Omental fat pad (tissue), 4 donors: ENCODE measurements at places on chromosomes 2 and 18. TPM values are rescaled to one million over a fixed set of nuclear protein-coding genes. Genes with fewer than 3 reads are reported as not detected.

GRCh38 chr2:223865124-223865523, 27.7 kb upstream of the AP1S3 start:
- DNase-seq: no peak

- DNase-seq: no peak
Observed at GRCh38 chr2:96265349-96265839, 403 bp downstream of the TMEM127 start.

DNA sequence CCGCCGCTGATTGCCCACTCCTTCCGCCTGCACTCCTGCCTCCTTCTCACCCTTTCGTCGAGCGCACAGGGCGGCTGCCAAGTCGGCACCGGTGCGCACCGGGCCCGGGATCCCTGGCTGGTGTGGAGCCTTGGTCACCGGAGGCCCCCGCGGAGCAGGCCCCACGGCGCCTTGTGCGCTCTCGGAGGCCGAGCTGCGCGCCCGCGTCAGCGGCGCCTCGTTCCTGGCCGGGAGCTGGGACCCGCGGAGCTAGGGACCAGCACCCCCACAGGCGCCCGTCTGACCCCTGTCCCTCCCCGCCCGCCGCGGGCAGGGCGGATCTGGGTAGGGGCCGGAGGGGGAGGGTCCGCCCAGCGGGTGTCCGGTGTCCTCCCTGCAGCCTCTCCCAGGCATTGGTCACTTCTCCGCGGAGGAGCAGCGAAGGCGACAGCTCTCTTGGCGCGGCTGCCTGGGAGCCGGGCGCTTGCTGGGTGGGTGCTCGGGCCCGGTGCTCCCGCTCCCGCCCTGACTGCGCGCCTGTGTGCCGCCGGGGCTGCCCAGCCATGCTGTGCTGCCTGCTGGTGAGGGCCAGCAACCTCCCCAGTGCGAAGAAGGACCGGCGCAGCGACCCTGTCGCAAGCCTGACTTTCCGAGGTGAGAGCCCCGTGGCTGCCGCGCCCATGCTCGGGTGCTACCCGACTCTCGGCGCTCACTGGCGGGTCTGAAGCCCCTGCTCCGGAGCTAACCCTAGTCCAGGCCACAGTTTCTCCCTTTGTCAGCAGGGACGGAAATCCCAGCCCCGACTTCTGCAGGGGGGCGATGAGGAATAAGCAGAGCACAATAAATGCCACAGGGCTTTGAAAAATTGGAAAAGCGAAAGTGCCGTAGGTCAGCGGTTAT, 13.2 kb downstream of the DYSF start:
- DNase-seq: no peak

- no peak for DNase-seq
Observed at GRCh38 chr18:74368901-74369705, 53.5 kb downstream of the C18orf63 start.

GRCh38 chr2:124755386-124755785, 730.3 kb downstream of the CNTNAP5 start:
- DNase-seq: no peak

GRCh38 chr2:3612639-3613523, 18.0 kb downstream of the COLEC11 start:
- no peak for DNase-seq

- DNase-seq: no peak
Observed at GRCh38 chr2:54638103-54638502, 85.4 kb upstream of the EML6 start.

DNA sequence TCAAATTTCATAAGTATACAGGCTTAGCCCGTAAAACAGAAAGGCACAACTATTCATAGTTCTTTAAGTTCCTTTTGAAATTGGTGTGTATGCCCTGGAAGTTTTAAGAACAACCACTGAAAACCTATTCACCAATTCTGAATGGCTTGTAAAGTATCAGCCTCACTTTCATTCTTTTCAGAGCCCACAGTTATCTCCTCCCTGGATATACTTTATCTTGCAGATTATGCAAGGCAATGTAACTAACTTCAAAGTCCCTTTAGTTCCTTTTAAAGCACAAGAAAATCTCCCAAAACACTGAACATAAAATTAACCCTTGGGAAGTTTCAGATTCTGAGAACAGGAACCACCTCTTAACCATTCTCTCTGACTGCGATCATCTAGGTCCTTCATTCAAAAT, 1.1 kb downstream of the STRN start:
- DNase-seq: no peak

DNA sequence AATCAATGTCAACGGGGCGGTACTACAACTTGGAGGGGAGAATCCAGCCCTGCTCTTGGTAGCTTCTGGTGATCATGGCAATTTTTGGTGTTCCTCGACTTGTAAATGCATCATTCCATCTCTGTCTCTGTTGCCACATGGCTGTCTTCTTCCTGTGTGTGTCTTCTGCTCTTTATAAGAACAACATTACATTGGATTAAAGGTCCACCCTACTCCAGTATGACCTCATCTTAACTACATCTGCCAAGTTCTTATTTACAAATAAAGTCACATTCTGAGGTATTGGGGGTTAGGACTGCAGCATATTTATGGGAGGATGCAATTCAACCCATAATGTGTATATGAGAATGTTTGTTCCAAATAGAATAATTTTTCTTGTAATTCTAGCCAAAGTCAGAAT, 28.8 kb upstream of the FIGN start:
- DNase-seq: no peak

DNA sequence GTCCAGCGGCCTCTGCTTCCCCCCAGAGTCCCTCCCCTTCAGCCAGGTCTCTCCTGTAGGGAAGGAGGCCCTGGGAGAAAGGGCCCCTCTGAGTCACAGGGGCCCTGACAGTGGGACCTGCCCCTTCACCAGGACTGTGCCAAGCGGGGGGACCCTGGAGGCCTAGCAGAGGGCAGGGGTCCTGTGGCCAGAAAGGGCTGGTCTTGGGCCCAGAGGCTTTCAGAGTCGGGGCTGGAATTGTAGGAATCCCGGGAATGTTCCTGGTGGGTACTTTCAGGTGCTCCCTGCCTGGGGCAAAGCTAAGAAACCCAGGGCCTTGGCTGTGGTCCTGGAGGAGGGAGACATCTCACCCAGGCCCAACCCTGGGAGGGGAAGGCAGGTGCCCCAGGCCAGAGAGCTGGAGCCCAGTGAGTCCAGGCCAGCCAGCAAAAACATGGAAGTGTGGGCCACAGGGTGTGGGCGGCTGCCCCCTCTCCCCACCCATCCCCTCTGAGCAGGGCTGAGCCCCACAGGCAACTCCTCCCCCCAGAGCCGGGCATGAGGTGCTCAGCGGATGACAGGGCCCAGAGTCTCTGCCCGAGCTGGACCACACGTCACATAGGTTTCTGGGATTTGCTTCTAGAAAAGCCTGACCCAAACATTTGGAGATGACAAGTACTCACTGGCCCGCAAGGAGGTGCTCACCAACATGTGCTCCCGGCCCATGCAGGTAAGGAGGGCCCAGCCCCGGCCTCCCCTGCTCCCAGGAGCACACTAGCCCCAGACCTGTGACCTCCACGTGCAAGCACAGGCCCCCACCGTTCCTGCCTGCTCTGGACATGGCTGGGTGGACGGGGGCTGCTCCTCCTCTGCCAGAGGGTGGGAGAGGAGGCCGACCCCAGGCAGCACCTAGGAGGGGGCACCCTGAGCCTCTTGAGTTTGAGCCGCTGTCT, 48.2 kb upstream of the ALPP start:
- DNase-seq: no peak

DNA sequence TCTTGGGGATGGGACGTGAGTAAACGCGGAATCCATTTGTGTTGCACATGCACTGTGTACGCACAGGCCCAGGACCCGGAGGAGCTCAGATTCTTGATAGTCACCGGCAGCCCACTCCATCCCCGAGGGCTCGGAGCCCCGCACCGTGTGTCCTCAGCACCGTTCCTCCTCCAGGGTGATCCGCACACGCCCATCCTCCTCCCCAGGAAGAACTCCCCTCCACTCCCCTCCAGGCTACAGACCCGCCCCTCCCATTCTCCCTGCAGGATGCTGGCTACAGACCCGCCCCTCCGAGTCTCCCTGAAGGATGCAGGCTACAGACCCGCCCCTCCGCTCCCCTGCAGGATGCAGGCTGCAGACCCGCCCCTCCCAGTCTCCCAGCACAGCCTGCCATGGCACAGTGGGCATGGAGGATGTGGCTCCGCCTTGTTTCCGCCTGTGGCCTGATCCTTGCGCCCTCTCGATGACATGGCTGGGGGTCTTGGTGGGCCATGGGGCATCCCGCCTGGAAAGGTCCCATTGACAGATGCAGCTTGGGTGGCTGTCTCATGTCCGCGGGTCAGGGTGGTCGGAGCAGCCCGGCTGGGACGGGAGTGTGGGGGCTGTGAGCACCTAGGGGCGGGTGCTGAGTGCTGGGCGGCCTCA, 14.1 kb downstream of the CTDP1 start:
- DNase-seq: no peak

GRCh38 chr2:134693359-134694330, 25.2 kb downstream of the TMEM163 start:
- DNase-seq: no peak

GRCh38 chr2:13698847-13699246, 933.7 kb upstream of the LRATD1 start:
- DNase-seq: no peak

DNA sequence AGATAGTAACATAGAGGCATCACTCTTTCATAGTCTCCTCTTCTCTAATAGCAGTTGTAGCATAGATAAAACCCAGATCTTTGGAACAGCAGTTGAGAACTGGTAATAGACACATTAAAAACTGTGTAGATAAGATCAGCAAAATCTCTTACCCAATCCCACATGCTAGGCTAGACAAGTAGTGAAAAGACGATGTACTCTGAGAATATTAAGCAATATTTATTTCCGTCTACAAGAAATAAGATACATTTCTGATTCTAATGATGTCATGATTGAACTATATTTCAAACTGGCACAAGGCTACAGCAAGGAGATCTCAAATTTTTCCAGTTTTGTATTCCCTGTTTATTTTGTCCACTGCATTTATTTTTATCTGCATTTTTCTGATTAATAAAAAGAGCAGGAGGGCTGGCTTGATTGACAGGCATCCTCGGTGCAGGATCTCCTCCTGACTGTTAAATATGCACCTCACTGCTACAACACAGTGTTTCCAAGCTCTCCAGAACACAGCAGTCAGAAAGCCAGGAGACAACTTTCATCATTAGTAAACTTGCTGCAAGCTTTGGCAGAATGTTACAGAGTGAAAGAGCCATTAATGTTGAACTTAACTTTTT, 73.3 kb upstream of the ATIC start:
- no peak for DNase-seq

GRCh38 chr2:64204703-64205102, 60.5 kb upstream of the PELI1 start:
- DNase-seq: no peak

GRCh38 chr2:28499282-28499681, 3.4 kb downstream of the PLB1 start:
- DNase-seq: no peak

GRCh38 chr18:74513883-74514205, 17.7 kb downstream of the CNDP2 start:
- no peak for DNase-seq

DNA sequence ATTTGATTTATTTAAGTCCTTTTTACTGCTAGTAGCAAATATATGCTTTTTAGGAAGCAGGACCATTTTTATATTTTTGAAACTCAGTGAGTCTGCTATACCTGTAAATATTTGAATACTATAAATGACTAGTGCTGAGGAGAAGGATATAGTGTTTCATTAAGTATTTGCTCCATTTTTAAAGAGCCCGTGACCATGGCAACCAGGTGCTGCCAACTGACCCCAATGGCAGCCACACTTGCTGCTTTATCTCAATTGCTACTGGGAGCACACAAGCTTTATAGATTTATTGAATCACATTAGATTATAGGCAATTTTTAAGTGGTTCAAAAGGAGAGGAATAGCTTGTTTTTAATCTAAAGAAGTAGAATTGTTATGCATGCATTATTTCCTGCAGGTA, 142.0 kb downstream of the SCG2 start:
- DNase-seq: no peak

DNA sequence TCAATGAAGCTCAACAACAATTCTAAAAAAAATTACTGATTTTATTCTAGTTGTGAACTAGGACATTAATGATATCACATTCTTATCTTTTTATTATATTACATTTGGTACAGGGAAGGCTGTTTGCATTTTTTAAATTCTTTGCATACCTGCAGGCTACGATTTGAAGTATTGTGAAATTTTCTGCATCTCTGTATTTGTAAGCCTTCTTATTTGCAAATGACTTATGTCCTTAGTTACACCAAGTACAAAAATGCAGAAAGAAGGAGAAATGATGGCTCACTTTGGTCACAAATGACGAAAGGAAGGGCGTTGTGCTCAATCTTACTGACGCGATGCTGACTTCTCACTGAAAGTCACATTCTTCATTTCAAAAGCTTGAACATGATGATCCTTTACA, 227.5 kb upstream of the SOX11 start:
- DNase-seq: no peak

GRCh38 chr2:145721681-145722080, 1201.8 kb upstream of the ZEB2 start:
- DNase-seq: no peak

Gene GPAT2
- 7.0 TPM for total RNA-seq

Gene ALPI
- not detected for total RNA-seq

Gene HJURP
- not detected for total RNA-seq

Gene MERTK
- total RNA-seq: 41.1 TPM

Gene GBX2
- not detected for total RNA-seq

Gene BCL11A
- total RNA-seq: 0.79 TPM

Gene RPRD1A
- total RNA-seq: 53.7 TPM

Gene RTP5
- 0.96 TPM for total RNA-seq

Gene STK36
- 24.6 TPM for total RNA-seq

Gene MTIF2
- 24.1 TPM for total RNA-seq

Gene ABCG8
- not detected for total RNA-seq
